Karpas-422 (cell line): ENCODE measurements at places on chromosomes 7 and 10. TPM values are rescaled to one million over a fixed set of nuclear protein-coding genes. Genes with fewer than 3 reads are reported as not detected.

- H3K4me3 ChIP-seq, result no peak overlapping the region
- no peaks in the 10 kb centered on the region; the same call in 1 of the 2 replicates for H3K4me1 ChIP-seq
- DNase-seq, result no peak
- H3K27ac ChIP-seq, result no peak overlapping the region
- H3K36me3 ChIP-seq, result no peaks in the 10 kb centered on the region
- H3K27me3 ChIP-seq, result no peaks in the 10 kb centered on the region
Observed at GRCh38 chr7:87413951-87414793, 61.3 kb downstream of the ABCB4 start.

GRCh38 chr7:762885-763284 lies 35.8 kb upstream of the PRKAR1B start:
- no peaks in the 10 kb centered on the region for H3K4me1 ChIP-seq
- 0 out of 2 replicates have a peak, but pooled peaks cover 2% of the 10 kb centered on the region for H3K36me3 ChIP-seq
- H3K4me3 ChIP-seq, result no peak overlapping the region
- no peaks in the 10 kb centered on the region for H3K27me3 ChIP-seq
- no peak for DNase-seq

Gene ABCB1
- total RNA-seq, result not detected in 2 replicates

DNA sequence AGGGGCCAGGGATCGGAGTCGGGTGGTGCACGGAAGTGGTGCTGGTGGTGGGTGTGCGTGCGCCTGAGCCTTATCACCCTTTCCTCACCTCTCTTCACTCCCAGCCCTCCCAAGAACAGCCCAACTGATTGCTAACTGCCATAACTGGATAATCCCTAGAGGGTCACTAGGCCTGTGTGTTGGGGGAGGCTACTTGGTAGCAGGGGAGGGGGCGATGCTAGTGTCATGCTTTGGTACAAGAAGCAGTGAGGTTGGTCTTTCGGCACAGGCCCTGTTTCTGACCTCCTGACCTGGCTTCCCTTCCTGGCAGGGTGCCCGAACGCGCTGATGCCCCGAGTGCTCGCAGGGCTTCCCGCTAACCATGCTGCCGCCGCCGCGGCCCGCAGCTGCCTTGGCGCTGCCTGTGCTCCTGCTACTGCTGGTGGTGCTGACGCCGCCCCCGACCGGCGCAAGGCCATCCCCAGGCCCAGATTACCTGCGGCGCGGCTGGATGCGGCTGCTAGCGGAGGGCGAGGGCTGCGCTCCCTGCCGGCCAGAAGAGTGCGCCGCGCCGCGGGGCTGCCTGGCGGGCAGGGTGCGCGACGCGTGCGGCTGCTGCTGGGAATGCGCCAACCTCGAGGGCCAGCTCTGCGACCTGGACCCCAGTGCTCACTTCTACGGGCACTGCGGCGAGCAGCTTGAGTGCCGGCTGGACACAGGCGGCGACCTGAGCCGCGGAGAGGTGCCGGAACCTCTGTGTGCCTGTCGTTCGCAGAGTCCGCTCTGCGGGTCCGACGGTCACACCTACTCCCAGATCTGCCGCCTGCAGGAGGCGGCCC lies 652 bp downstream of the KAZALD1 start:
- H3K27ac ChIP-seq, result peak overlapping the region; percentile 98
- peak; percentile 92 for DNase-seq
- no peaks in the 10 kb centered on the region for H3K27me3 ChIP-seq
- peaks cover 70% of the 10 kb centered on the region for H3K4me1 ChIP-seq

- DNase-seq, result peak; percentile 80
- no peaks in the 10 kb centered on the region for H3K27me3 ChIP-seq
- H3K4me3 ChIP-seq, result peak overlapping the region; percentile 53
Observed at GRCh38 chr10:1043532-1043995, 5.4 kb downstream of the IDI1 start.

GRCh38 chr10:8065651-8066050 lies 11.2 kb downstream of the GATA3 start:
- DNase-seq, result no peak
- H3K4me3 ChIP-seq, result no peak overlapping the region
- no peaks in the 10 kb centered on the region for H3K27me3 ChIP-seq
- H3K36me3 ChIP-seq, result no peaks in the 10 kb centered on the region
- H3K4me1 ChIP-seq, result no peaks in the 10 kb centered on the region

- DNase-seq, result no peak
- no peaks in the 10 kb centered on the region for H3K36me3 ChIP-seq
- no peaks in the 10 kb centered on the region for H3K27me3 ChIP-seq
Observed at GRCh38 chr10:2079603-2080078, 342.3 kb upstream of the ADARB2 start.

- no peak for DNase-seq
- no peaks in the 10 kb centered on the region; the same call in 1 of the 2 replicates for H3K36me3 ChIP-seq
- H3K27ac ChIP-seq, result no peak overlapping the region
- no peaks in the 10 kb centered on the region for H3K4me1 ChIP-seq
Observed at GRCh38 chr10:132713421-132714095, 72.4 kb downstream of the NKX6-2 start.

DNA sequence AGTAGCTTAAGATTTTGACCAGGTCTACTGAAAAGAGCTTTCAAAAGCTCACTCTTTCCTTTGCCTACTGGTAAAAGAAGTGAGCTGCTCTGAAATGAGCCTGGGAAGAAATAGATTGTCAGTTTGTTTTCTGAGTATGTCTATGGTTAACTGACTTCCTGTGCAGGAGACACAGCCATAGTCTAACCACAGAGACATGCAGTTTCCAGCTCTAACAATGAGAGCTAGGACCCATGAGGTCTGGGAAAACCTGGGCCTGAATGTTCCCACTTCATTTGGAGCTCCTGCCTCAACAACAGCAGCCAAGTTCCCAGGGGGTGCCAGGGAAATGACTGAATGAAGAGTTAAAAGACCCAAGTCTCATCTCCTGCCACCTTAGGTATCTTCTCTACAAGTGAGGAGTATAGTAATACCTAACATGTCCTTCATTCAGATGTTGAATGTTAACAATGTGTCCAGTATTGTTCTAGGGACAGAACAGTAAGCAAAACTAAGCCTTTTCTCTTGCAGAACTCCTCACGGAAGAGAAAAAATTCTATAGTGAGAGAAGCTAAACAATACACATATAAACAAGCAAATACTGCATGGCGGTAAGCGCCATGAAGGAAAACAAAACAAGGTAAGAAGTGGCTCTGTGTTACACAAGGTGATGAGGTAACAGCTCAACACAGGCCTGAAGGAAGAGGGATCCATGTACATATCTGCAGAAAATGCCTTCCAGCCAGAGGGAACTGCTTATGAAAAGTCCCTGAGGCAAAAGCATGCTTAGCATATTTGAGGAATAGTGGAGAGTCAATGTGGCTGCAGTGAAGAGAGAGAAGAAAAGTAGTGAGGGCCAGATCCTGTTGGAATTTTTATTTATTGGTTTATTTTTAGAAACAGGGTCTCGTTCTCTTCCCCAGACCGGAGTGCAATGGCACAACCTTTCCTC lies 26.4 kb upstream of the ANKRD1 start:
- DNase-seq, result no peak
- H3K27ac ChIP-seq, result no peak overlapping the region
- no peak overlapping the region for H3K4me3 ChIP-seq
- no peaks in the 10 kb centered on the region for H3K4me1 ChIP-seq

- H3K4me1 ChIP-seq, result no peaks in the 10 kb centered on the region
- DNase-seq, result no peak
- H3K36me3 ChIP-seq, result no peaks in the 10 kb centered on the region
- H3K27ac ChIP-seq, result no peak overlapping the region
- no peaks in the 10 kb centered on the region for H3K27me3 ChIP-seq
- H3K4me3 ChIP-seq, result no peak overlapping the region
Observed at GRCh38 chr7:16046041-16046440, 359.6 kb upstream of the MEOX2 start.

GRCh38 chr10:97071496-97071895 lies 114.3 kb downstream of the SLIT1 start:
- no peak overlapping the region for H3K4me3 ChIP-seq
- no peaks in the 10 kb centered on the region for H3K27me3 ChIP-seq
- H3K36me3 ChIP-seq, result no peaks in the 10 kb centered on the region
- no peak for DNase-seq

Gene FAM25C
- not detected in 2 replicates for total RNA-seq

DNA sequence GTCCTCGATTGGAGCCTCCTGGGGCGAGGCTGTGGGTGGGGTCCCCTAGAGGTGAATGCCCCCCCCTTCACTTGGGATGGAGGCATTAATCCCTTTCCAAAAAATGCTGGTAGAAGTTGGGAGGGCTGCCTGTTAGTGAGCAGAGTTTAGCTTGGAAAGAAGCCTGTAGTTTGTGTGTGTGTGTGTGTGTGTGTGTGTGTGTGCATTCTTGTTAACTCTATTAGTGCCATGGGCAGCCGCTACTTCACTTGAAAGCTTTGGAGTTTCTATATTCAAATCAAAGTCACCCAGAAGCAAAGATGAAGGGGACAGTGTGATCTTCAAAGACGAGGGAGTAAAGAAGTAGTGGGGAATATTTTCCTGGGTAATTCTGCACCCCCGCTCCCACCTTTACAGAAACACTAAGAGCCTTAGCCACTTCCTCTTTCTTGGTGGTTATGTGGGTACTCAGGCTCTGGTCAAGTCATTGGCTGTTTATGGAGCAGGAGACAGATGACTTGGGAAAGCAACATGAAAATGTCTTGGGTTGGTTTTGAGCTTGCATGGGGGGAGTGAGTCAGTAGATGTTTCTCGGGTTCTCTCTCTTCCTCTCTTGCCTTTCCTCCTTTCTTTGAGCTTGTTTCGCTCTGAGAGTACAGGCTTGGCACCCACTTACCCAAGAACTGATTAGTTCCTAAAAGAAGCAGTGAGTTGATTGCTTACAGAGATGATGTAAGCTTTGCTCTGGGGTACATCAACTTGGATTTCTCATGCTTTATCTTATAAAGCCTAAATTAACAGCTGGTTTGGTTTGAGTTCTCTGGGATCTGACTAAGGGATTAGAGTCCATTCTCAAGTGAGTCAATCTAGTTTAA lies 35.9 kb downstream of the TCF7L2 start:
- H3K27ac ChIP-seq, result no peak overlapping the region
- no peaks in the 10 kb centered on the region for H3K36me3 ChIP-seq
- H3K4me3 ChIP-seq, result no peak overlapping the region
- DNase-seq, result no peak

DNA sequence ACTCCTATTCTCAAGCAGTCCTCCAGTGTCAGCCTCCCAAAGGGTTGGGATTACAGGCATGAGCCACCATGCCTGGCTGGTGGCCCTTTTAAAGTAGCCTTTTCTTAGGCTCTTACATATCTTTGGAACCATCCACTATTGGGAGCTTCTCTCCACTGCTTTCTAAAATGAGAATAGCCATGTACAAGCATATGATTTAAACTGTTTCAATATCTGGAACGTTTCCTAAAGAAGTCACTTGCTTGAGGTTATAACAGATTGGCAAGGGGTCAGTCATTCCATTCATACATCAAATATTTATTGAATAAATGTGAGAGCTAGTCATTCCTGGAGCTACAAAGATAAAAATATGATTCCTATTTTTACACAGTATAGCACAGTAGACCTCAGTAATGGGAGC lies 97.4 kb upstream of the LRGUK start:
- DNase-seq, result no peak
- no peaks in the 10 kb centered on the region for H3K4me1 ChIP-seq
- H3K36me3 ChIP-seq, result no peaks in the 10 kb centered on the region
- no peaks in the 10 kb centered on the region for H3K27me3 ChIP-seq

Gene RBP4
- total RNA-seq, result not detected in 2 replicates

DNA sequence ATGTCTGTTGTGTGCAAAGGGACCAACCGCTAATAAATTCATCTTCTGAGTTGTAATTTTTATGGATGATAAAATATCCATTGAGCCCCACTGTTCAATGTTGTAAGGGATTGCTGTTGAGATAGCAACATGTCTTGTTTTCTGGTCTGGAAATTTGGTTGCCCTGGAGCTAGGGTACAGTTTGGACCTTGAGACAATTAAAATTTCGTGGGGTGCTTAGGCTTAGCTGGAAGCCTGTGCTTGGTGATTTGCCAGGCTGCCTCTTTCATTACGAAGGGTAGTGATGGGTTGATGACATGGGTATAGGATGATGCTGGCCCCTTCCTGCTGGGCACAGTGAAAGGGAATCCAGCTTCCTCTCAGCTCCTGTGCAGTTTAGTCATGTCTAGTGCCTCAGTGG lies 43.6 kb downstream of the PLCE1 start:
- DNase-seq, result no peak
- no peaks in the 10 kb centered on the region for H3K36me3 ChIP-seq
- H3K27me3 ChIP-seq, result no peaks in the 10 kb centered on the region
- no peak overlapping the region for H3K27ac ChIP-seq
- H3K4me3 ChIP-seq, result no peak overlapping the region

DNA sequence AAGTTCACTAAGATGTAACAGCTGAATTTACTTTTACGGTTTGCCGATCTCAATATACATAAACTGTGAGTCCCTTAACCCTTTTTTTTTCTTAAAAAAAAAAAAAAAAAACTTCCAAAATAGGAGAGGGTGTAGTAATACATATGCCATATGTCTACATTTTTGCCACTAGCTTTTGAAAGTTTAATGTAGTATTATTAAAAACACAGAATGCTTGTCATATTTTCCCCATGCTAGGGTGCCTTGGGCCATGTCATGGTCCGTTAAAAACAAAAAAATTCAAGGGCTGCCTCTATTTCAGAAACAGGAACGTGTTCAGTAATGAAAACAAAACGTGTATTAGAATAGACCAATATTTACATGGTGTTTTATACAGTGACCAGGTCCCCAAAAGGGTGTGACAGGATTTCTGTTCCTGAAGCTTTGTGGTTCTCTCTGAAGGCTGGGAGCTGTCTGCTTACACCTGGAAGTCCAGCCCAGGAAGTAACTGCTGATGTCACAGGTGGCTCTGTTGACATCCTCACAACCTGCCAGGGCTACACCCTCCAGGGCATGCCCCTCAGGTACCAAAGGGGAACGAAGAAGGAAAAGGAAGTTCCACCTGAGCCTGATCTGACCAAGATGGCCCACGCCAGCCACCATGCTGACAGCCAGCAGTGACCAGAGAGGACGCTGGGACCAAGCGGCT lies 79.0 kb downstream of the COBL start:
- no peak overlapping the region for H3K4me3 ChIP-seq
- H3K27me3 ChIP-seq, result no peaks in the 10 kb centered on the region
- H3K4me1 ChIP-seq, result peaks cover 7% of the 10 kb centered on the region
- no peak overlapping the region for H3K27ac ChIP-seq
- DNase-seq, result no peak

GRCh38 chr10:83881661-83882060 lies 257.6 kb upstream of the GHITM start:
- H3K4me1 ChIP-seq, result no peaks in the 10 kb centered on the region
- no peak for DNase-seq
- no peak overlapping the region for H3K27ac ChIP-seq
- H3K36me3 ChIP-seq, result no peaks in the 10 kb centered on the region
- no peak overlapping the region for H3K4me3 ChIP-seq

GRCh38 chr7:53947732-53948131 lies 594.4 kb upstream of the VSTM2A start:
- no peak overlapping the region for H3K27ac ChIP-seq
- no peak for DNase-seq
- no peak overlapping the region for H3K4me3 ChIP-seq
- H3K27me3 ChIP-seq, result no peaks in the 10 kb centered on the region

DNA sequence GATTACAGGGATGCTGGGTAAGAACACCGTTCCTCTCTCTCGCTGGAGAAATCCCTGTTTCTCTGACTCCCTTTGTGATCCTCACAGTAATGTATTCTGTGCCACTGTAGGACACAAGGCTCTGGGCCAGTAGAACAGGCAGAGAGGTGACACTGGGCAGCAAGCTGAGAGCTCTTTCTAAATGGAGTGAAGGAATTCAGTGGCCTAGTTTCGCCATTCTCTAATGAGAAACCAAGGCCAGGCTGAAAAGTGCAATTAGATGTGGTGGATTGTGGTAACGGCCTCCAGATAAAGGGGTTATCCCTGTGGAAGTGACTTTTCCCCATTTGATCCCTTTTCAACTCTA lies 12.8 kb downstream of the KCTD7 start:
- no peak overlapping the region for H3K4me3 ChIP-seq
- DNase-seq, result no peak
- peaks cover 32% of the 10 kb centered on the region; the same call in 1 of the 2 replicates for H3K36me3 ChIP-seq
- peaks cover 11% of the 10 kb centered on the region for H3K4me1 ChIP-seq
- no peak overlapping the region for H3K27ac ChIP-seq
- H3K27me3 ChIP-seq, result no peaks in the 10 kb centered on the region
